RPMI7951 (cell line): ENCODE measurements at places on chromosomes 13 and 19. TPM values are rescaled to one million over a fixed set of nuclear protein-coding genes. Genes with fewer than 3 reads are reported as not detected.

DNA sequence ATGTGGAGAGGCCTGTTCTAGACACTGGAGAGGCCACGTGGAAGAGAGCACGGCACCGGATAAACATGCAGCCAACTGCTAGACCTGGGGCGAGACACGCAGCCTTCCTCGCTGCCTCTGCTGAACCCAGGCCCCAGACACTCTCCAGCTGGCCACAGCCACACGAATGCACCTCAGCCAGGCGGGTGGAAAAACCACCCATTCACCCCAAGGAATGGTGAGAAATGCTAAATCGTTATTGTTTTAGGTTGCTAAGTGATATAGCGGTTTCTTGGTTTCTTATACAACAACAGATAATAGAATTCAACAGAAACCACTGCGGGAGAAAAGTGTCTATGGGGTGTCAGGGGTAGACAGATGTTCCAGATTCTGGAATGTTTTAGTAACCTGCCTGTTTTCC lies 52.5 kb downstream of the STK24 start:
- no peak for DNase-seq

DNA sequence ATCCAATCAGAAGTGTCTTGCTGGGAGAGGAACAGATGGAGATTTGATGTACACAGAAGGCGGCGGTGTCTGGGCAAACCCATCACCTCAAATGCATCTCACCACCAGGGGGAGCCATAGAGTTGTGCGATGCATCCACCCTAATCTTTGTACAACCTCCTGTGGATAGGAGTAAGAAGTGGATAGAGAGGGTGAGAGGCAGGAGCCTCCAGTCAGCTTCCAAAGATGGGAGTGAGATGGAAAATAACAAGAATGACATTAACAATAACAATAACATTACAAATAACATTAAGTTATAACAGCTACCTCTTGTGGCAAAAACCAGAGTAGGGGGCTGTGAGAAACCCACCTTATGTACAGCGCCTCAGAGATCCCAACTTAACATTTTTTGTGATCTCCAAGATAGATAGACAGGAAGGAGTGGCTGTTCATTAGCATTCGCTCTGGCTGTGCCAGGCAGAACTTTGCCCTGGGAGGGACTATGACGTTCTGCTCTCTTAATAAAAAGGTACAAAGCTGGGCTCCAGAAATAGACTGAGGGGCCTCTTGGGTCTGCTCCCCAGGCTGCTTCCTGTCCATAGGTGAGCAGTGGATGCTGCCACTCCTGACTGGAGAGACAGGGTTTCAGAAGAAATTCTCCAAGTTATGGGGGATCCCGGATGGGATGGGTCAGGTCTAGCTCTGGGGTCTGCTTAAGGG lies 5.2 kb upstream of the CEACAM18 start:
- peak; percentile 64 for DNase-seq

Gene FGF21
- not detected in 2 replicates for total RNA-seq

Gene ZSCAN4
- not detected in 2 replicates for total RNA-seq
